Heart right ventricle (tissue), 16 donors: ENCODE measurements at places on chromosomes 6 and 20. TPM values are rescaled to one million over a fixed set of nuclear protein-coding genes. Genes with fewer than 3 reads are reported as not detected.

DNA sequence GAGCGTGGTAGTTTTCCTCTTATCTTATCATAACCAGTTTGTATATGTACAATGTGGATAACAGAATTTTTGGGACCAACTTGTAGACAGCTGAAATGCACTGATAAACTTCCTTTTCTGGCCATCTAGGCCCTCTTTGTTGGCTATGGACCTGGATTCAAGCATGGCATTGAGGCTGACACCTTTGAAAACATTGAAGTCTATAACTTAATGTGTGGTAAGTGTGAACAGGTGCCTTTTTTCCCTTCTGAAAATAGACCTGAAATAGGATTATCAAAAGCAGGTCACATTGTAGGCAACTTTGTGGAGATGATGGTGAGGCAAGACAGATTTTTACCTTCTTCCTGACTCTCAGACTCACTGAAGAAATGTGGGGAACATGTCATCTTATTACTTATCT, 67.8 kb downstream of the ENPP1 start:
- H3K4me3 ChIP-seq: no peak overlapping the region
- no peak for DNase-seq
- no peaks in the 10 kb centered on the region for H3K36me3 ChIP-seq
- no peaks in the 10 kb centered on the region for H3K27me3 ChIP-seq
- H3K4me1 ChIP-seq: no peaks in the 10 kb centered on the region
- no peak overlapping the region for H3K27ac ChIP-seq

CDH4 gene
- 0.05 TPM for total RNA-seq

DNA sequence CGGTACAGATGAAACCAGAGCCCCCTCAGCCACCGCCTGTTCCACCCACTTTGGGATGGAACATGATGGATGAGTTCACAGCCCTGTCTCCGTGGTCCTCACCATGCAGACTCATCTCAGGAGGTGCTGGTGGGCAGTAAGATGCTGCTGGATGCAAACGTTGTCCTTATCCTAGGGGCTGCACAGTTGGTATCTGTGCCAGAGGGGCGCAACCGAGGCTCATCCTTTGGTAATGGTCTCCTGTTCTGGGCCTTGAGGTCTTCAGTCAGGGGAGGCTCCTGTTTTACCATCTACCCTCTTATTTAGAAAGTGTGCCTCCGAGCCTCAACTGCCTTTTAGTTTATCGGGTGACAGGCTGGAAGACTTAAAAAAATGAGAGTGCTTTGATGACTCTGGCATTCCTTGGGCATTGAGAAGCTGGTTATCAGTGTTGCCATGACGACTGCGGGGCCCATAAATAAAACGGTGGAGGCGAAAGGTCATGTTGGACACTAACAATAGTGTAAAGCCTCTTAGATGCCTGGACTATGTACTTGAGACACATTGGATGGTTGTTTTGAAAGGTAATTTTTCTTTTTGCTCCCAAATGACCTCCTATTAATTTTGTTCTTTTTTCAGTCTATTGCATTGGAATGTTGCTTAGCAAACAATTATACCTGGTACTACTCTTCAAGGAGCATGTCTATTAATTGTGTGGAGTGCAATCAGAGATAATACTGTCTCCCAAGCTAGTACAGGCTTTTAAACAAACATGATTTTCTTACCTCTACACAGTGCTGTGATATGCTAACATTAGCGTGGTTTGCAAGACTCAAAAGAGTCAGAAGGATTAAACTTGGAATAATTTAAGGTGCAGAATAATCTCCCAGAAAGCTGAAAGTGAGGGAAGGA, 74.2 kb upstream of the DSP start:
- H3K27me3 ChIP-seq: no peaks in the 10 kb centered on the region
- peak overlapping the region; percentile 48 for H3K27ac ChIP-seq
- H3K36me3 ChIP-seq: no peaks in the 10 kb centered on the region
- peaks cover 22% of the 10 kb centered on the region for H3K4me1 ChIP-seq
- H3K4me3 ChIP-seq: no peak overlapping the region
- peak; percentile 16 for DNase-seq

KLC4 gene
- 27.9 TPM for total RNA-seq

GRCh38 chr20:13295637-13296036, 74.6 kb downstream of the ISM1 start:
- no peaks in the 10 kb centered on the region for H3K27me3 ChIP-seq
- no peak overlapping the region for H3K27ac ChIP-seq
- H3K4me3 ChIP-seq: no peak overlapping the region
- no peak for DNase-seq

GRCh38 chr20:2751878-2752566, 48.4 kb downstream of the CPXM1 start:
- peaks cover 18% of the 10 kb centered on the region for H3K4me1 ChIP-seq
- H3K36me3 ChIP-seq: no peaks in the 10 kb centered on the region
- peaks cover 5% of the 10 kb centered on the region for H3K27me3 ChIP-seq
- DNase-seq: no peak

- DNase-seq: no peak
- H3K4me1 ChIP-seq: peaks cover 5% of the 10 kb centered on the region
Measured at GRCh38 chr6:31473780-31474761, 23.9 kb upstream of the MICB start.

RIN2 gene
- total RNA-seq: 66.2 TPM

GRCh38 chr6:157798851-157799250, 24.2 kb upstream of the SNX9 start:
- H3K4me3 ChIP-seq: no peak overlapping the region
- no peak for DNase-seq
- no peaks in the 10 kb centered on the region for H3K36me3 ChIP-seq
- no peak overlapping the region for H3K27ac ChIP-seq
- no peaks in the 10 kb centered on the region for H3K27me3 ChIP-seq
- no peaks in the 10 kb centered on the region for H3K4me1 ChIP-seq

TNNC2 gene
- not detected for total RNA-seq

- no peak for DNase-seq
- peaks cover 8% of the 10 kb centered on the region for H3K27me3 ChIP-seq
- H3K36me3 ChIP-seq: no peaks in the 10 kb centered on the region
Measured at GRCh38 chr6:106886922-106887797, 87.4 kb downstream of the CD24 start.

- H3K4me1 ChIP-seq: peaks cover 35% of the 10 kb centered on the region
- H3K36me3 ChIP-seq: no peaks in the 10 kb centered on the region
- H3K4me3 ChIP-seq: peak overlapping the region; percentile 75
- no peaks in the 10 kb centered on the region for H3K27me3 ChIP-seq
- peak overlapping the region; percentile 67 for H3K27ac ChIP-seq
- DNase-seq: no peak
Measured at GRCh38 chr6:46129291-46129628, 529 bp upstream of the ENPP4 start.

GRCh38 chr6:110325197-110325596, 33.0 kb downstream of the METTL24 start:
- peaks cover 3% of the 10 kb centered on the region for H3K27me3 ChIP-seq
- no peak for DNase-seq
- H3K27ac ChIP-seq: no peak overlapping the region

VGLL2 gene
- not detected for total RNA-seq

- H3K36me3 ChIP-seq: no peaks in the 10 kb centered on the region
- no peak for DNase-seq
- H3K4me1 ChIP-seq: no peaks in the 10 kb centered on the region
- H3K4me3 ChIP-seq: no peak overlapping the region
- no peak overlapping the region for H3K27ac ChIP-seq
- H3K27me3 ChIP-seq: peaks cover 46% of the 10 kb centered on the region
Measured at GRCh38 chr20:57003012-57003411, 263.4 kb downstream of the BMP7 start.

DNA sequence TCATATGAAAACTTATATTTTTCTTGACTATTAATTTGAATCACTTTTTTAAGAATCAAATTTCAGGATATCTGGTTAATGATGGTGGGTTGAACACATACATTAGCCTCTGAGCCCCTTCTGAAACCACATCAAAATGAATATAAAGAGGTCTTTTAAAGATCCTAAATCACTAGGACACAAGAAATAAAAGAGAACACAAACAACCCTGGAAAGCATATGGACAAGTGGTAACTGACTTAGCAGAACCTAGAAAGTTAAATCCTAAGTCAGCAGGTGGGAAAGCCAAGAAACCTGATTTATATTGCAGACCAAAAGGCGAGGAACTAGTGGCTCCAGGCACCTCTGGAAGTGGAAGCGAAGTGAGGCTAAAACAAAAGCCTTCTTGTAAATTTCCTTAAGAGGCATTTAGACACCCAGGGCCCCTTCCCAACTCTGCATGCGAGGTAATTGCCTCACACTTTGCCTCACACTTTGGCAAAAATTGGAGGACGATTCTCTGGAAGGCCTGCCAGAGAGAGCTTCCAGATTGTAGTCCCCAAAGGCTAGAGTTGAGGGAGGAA, 293.9 kb downstream of the KHDC1L start:
- H3K27ac ChIP-seq: no peak overlapping the region
- DNase-seq: no peak
- no peak overlapping the region for H3K4me3 ChIP-seq
- H3K27me3 ChIP-seq: no peaks in the 10 kb centered on the region
- H3K4me1 ChIP-seq: no peaks in the 10 kb centered on the region

- no peaks in the 10 kb centered on the region for H3K36me3 ChIP-seq
- H3K27ac ChIP-seq: no peak overlapping the region
- H3K4me3 ChIP-seq: no peak overlapping the region
- no peak for DNase-seq
- H3K4me1 ChIP-seq: no peaks in the 10 kb centered on the region
Measured at GRCh38 chr20:21033817-21034216, 72.3 kb downstream of the LINC00237 start.

GRCh38 chr6:135904666-135905065, 53.2 kb downstream of the PDE7B start:
- H3K27ac ChIP-seq: no peak overlapping the region
- no peak for DNase-seq
- no peaks in the 10 kb centered on the region for H3K36me3 ChIP-seq
- H3K4me1 ChIP-seq: peaks cover 28% of the 10 kb centered on the region
- no peaks in the 10 kb centered on the region for H3K27me3 ChIP-seq

DNA sequence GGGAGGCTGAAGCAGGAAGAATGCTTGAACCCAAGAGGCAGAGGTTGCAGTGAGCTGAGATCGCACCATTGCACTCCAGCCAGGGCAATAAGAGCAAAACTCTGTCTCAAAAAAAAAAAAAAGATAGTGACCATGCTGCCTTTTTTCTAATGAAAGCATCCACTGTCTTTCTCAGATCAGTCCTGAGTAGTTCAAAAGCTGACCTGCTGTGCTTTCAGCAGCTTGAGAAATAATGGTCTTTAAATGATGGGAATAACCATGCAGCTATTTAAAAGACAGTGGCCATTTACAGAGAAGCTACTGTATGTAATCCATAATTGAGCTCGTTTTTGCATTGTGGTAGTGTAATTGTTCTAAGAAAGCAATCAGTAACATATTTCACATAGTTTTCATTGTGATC, 36.1 kb downstream of the DSTN start:
- no peak for DNase-seq
- H3K4me3 ChIP-seq: no peak overlapping the region
- H3K36me3 ChIP-seq: peaks cover 85% of the 10 kb centered on the region
- no peak overlapping the region for H3K27ac ChIP-seq
- H3K27me3 ChIP-seq: no peaks in the 10 kb centered on the region

LMBRD1 gene
- 39.3 TPM for total RNA-seq

PI3 gene
- total RNA-seq: not detected

DNA sequence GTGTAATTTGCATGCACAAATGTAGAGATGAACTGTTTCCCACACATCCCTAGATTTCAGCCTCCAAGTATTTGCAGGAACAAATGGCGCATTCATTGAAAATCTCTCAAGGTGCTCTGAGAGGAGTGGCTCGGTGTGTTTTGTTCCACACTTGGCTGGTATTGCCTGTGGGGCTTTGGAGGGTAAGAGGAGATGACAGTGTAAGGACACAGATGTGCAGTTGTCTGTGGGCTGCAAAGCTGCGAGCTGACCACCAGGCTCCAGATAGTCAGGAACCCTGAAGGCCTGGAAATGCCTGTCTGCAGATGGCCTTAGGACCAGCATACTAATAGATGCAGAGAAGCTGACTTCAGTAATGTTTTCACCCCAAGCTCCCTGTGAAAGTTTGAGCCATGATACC, 57.7 kb upstream of the PBOV1 start:
- H3K4me1 ChIP-seq: no peaks in the 10 kb centered on the region
- DNase-seq: no peak
- H3K27ac ChIP-seq: no peak overlapping the region
- peaks cover under 1% of the 10 kb centered on the region for H3K36me3 ChIP-seq

GRCh38 chr6:72863131-72863530, 241.3 kb downstream of the KCNQ5 start:
- H3K27ac ChIP-seq: no peak overlapping the region
- DNase-seq: no peak
- H3K27me3 ChIP-seq: no peaks in the 10 kb centered on the region
- no peaks in the 10 kb centered on the region for H3K4me1 ChIP-seq
- no peak overlapping the region for H3K4me3 ChIP-seq
- no peaks in the 10 kb centered on the region for H3K36me3 ChIP-seq

GRCh38 chr6:7238526-7238899, 74.5 kb downstream of the SSR1 start:
- no peaks in the 10 kb centered on the region for H3K27me3 ChIP-seq
- H3K4me1 ChIP-seq: peaks cover 42% of the 10 kb centered on the region
- H3K27ac ChIP-seq: no peak overlapping the region
- no peak overlapping the region for H3K4me3 ChIP-seq

EBF4 gene
- total RNA-seq: 4.9 TPM

SLC4A11 gene
- 0.18 TPM for total RNA-seq

CST5 gene
- not detected for total RNA-seq

DNA sequence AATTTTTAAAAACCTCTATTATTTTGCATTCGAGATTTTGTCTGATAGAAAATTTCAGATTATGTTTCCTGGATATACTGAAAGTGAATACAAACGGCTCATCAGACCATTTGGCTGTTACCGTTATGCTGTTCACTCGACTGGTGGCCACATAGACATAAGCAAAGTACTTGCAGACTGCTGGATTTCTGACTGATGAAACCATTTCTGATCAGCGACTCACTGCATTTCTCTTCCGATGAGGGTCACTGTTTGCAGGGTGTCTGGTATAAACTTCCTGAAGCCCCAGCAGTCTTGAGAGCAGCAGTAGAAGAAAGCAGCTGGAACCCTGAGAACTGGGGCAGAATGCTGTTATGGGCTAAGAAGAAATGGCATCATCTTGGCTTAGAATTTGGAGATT, 17.7 kb downstream of the SNX9 start:
- no peaks in the 10 kb centered on the region for H3K27me3 ChIP-seq
- no peak for DNase-seq
- H3K36me3 ChIP-seq: no peaks in the 10 kb centered on the region

GRCh38 chr20:44715499-44716308, 535 bp downstream of the CCN5 start:
- H3K36me3 ChIP-seq: no peaks in the 10 kb centered on the region
- H3K27ac ChIP-seq: peak overlapping the region; percentile 87
- no peaks in the 10 kb centered on the region for H3K27me3 ChIP-seq
- H3K4me1 ChIP-seq: peaks cover 52% of the 10 kb centered on the region
- no peak overlapping the region for H3K4me3 ChIP-seq
- no peak for DNase-seq

- no peak overlapping the region for H3K27ac ChIP-seq
- no peaks in the 10 kb centered on the region for H3K4me1 ChIP-seq
- no peak for DNase-seq
Measured at GRCh38 chr6:40986921-40987819, 51.9 kb downstream of the UNC5CL start.
